ENCODE measurements at places on chromosomes 4 and X. TPM values are rescaled to one million over a fixed set of nuclear protein-coding genes. Genes with fewer than 3 reads are reported as not detected.
A peak's percentile ranks its signal among the peaks of the same experiment; 100 is the strongest.

Gene IL1RAPL2
- not detected for total RNA-seq

GRCh38 chr4:5940470-5941203 is 47.8 kb upstream of the CRMP1 start:
- DNase-seq: peak; percentile 13
- peaks cover 10% of the 10 kb centered on the region for H3K27me3 ChIP-seq
- no peaks in the 10 kb centered on the region for H3K36me3 ChIP-seq
- no peak overlapping the region for H3K4me3 ChIP-seq

DNA sequence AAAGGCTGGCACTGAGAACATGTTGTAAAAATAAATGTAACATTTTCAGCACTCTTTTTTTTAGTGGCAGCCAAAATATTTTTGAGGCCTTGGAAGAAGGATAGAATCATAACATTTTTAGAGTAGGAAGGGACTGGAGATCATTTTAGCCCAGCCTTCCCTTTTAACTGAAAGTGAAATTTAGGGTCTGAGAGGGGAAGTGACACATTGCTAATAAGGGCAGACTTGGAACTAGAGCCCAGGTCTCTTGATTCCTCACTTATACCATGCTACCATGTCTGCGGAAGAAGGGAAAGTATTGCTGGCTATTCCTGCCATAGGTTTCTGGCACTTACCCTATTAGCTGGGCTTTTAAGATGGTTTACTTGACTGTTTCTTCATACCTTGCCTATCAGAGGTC is 4.8 kb downstream of the WDR44 start:
- H3K4me3 ChIP-seq: no peak overlapping the region
- H3K27ac ChIP-seq: no peak overlapping the region
- no peaks in the 10 kb centered on the region for H3K36me3 ChIP-seq
- DNase-seq: no peak
- no peaks in the 10 kb centered on the region for H3K27me3 ChIP-seq

Gene S100P
- 4.1 TPM for total RNA-seq

GRCh38 chr4:127660284-127660885 is 27.6 kb downstream of the INTU start:
- no peaks in the 10 kb centered on the region for H3K36me3 ChIP-seq
- no peaks in the 10 kb centered on the region for H3K4me1 ChIP-seq
- H3K4me3 ChIP-seq: no peak overlapping the region

- DNase-seq: no peak
- no peaks in the 10 kb centered on the region for H3K27me3 ChIP-seq
- H3K4me1 ChIP-seq: peaks cover 30% of the 10 kb centered on the region
- H3K36me3 ChIP-seq: no peaks in the 10 kb centered on the region
- H3K27ac ChIP-seq: no peak overlapping the region
Measured at GRCh38 chrX:2698604-2699003, 7.5 kb downstream of the CD99 start.

Gene SPANXN3
- total RNA-seq: not detected

Gene LAS1L
- 47.7 TPM for total RNA-seq

- no peak for DNase-seq
- H3K36me3 ChIP-seq: no peaks in the 10 kb centered on the region
- peaks cover 6% of the 10 kb centered on the region for H3K4me1 ChIP-seq
Measured at GRCh38 chrX:129697204-129697829, 41.5 kb upstream of the XPNPEP2 start.

GRCh38 chr4:143514497-143514896 is 995 bp downstream of the SMARCA5 start:
- peaks cover 18% of the 10 kb centered on the region for H3K36me3 ChIP-seq
- no peak for DNase-seq
- H3K27me3 ChIP-seq: no peaks in the 10 kb centered on the region
- H3K4me1 ChIP-seq: peaks cover 16% of the 10 kb centered on the region
- peak overlapping the region; percentile 95 for H3K27ac ChIP-seq

Gene BCORL1
- total RNA-seq: 30.8 TPM

Gene DMP1
- total RNA-seq: not detected

DNA sequence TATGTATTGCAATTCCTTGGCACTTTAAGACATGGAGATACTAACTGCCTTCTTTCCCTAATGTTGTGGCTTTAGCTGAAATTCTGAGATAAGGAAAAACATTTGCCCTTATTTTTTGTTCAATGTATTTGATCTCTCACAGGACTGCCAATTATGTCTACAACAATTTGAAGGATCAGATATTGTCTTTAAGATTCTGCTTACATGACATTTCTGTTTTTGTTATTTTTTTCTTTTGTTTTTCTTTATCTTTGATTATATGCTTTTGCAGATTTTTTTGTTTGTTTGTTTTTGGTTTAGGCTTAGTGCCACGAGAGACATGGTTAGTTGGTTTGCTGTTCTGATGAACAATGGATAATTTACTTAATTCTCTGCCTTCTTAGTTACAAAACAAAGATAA is 303.3 kb downstream of the TECRL start:
- no peaks in the 10 kb centered on the region for H3K27me3 ChIP-seq
- no peak overlapping the region for H3K27ac ChIP-seq
- no peaks in the 10 kb centered on the region for H3K4me1 ChIP-seq
- no peak overlapping the region for H3K4me3 ChIP-seq
- no peaks in the 10 kb centered on the region for H3K36me3 ChIP-seq
- DNase-seq: no peak

Gene ATP8A1
- 1.9 TPM for total RNA-seq

DNA sequence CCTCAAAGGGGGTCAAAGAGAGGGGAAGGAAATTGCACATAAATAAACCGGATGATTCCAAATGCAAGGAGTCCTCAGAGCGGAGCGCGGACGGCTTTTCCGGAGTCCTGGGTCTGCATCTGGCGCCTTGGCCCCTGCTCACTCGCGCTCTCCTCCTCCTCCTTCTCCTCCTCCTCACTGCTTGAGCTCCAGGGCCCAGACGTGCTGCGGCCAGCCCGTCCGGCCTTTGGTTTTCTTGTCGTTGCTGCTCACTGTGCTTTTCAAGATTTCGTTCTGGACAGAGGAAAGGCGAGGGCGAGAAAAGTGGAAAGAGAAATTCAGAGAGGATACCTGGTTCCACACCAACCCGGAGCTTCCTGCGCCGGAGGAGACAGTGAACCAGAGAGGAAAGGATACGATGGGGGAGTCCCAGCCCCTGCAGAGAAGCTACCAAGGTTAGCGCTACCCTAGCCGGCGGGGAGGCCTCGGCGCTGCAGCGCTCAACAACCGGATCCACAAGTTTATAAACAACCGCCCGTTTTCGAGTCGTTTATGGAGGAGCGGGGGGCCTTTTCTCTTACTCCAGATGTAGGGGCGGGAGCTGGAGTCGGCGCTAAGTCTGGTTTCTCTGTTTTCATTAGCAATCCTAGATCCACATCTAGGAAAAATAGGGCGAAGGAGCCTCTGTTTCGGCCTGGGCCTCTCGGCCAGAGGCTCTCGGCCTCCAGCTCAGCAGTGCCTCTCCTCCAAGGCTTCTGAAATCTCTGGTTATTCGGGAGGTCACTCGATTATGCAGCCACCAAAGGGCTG is 2.7 kb downstream of the HAND2 start:
- H3K4me3 ChIP-seq: no peak overlapping the region
- no peak overlapping the region for H3K27ac ChIP-seq
- no peaks in the 10 kb centered on the region for H3K36me3 ChIP-seq
- H3K4me1 ChIP-seq: no peaks in the 10 kb centered on the region
- no peak for DNase-seq

- no peaks in the 10 kb centered on the region for H3K27me3 ChIP-seq
- H3K27ac ChIP-seq: no peak overlapping the region
Measured at GRCh38 chr4:124686279-124686678, 26.3 kb downstream of the ANKRD50 start.

GRCh38 chr4:147236806-147237205 is 244.1 kb upstream of the EDNRA start:
- DNase-seq: no peak
- no peak overlapping the region for H3K4me3 ChIP-seq
- H3K27ac ChIP-seq: no peak overlapping the region
- H3K4me1 ChIP-seq: no peaks in the 10 kb centered on the region

Gene FGF5
- total RNA-seq: not detected

GRCh38 chr4:113935190-113935589 is 44.3 kb downstream of the ARSJ start:
- no peak overlapping the region for H3K4me3 ChIP-seq
- no peaks in the 10 kb centered on the region for H3K36me3 ChIP-seq

Gene SLC2A9
- 2.2 TPM for total RNA-seq

GRCh38 chr4:45004847-45005565 is 278.6 kb upstream of the GNPDA2 start:
- no peak overlapping the region for H3K27ac ChIP-seq
- no peak for DNase-seq
- H3K27me3 ChIP-seq: no peaks in the 10 kb centered on the region
- no peaks in the 10 kb centered on the region for H3K36me3 ChIP-seq

DNA sequence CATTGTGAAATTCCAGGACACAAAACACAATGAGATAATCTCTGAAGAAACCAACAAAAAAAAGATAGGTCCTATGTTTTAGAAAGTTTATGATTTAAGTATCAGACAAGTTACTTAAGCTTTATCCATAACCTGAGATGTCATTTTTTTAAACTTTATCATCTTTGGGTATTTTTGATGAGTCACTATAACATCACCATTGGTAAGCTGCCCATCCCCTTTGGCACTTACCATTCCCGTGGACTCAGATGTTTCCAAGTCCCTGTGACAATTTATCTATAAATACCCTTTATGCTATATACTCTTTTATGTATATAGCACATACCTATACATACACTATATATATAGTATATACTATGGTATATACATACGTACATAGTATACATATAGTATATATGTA is 198.9 kb upstream of the GEMIN8 start:
- no peaks in the 10 kb centered on the region for H3K27me3 ChIP-seq
- H3K4me1 ChIP-seq: no peaks in the 10 kb centered on the region
- no peak overlapping the region for H3K4me3 ChIP-seq
- no peaks in the 10 kb centered on the region for H3K36me3 ChIP-seq
- no peak for DNase-seq

GRCh38 chrX:15956681-15957080 is 102.1 kb upstream of the AP1S2 start:
- H3K36me3 ChIP-seq: no peaks in the 10 kb centered on the region
- no peak overlapping the region for H3K27ac ChIP-seq
- no peaks in the 10 kb centered on the region for H3K4me1 ChIP-seq
- no peak for DNase-seq

GRCh38 chr4:67879486-67879885 is 4.3 kb downstream of the TMPRSS11D start:
- H3K27ac ChIP-seq: no peak overlapping the region
- H3K36me3 ChIP-seq: no peaks in the 10 kb centered on the region
- H3K4me1 ChIP-seq: no peaks in the 10 kb centered on the region
- H3K27me3 ChIP-seq: no peaks in the 10 kb centered on the region
- H3K4me3 ChIP-seq: no peak overlapping the region

- H3K4me3 ChIP-seq: no peak overlapping the region
- no peak overlapping the region for H3K27ac ChIP-seq
- H3K36me3 ChIP-seq: no peaks in the 10 kb centered on the region
- H3K4me1 ChIP-seq: no peaks in the 10 kb centered on the region
- DNase-seq: no peak
Measured at GRCh38 chr4:41751449-41752061, 3.0 kb upstream of the PHOX2B start.

Gene BRS3
- total RNA-seq: not detected

- no peaks in the 10 kb centered on the region for H3K4me1 ChIP-seq
- H3K27me3 ChIP-seq: no peaks in the 10 kb centered on the region
- no peak overlapping the region for H3K4me3 ChIP-seq
- no peak overlapping the region for H3K27ac ChIP-seq
Measured at GRCh38 chr4:25081866-25082471, 51.2 kb upstream of the LGI2 start.

DNA sequence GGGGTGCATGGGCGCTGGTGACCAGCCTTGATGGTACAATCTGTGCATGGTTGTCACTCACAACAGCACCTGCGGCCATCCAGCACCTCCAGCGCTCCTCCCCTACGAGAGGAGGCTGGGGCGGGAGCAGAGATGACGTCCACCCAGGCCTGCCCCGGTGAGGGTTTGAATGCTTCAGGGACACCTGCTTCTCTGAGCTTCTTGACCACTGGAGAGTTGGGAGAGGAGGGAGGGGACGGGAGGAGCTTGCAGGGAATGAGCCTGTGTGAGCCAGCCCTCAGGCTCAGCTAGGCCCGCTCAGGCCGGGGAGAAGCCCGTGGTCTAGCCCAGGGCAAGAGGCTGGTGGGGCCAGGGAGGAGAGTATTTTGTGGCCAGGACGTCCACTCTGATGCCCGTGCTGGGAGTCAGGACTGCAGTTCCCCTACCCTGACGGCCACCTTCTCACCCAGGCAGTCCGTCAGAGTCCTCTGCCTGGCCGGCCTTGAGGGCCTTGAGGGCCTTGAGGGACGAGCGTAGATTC is 59.2 kb downstream of the CPZ start:
- no peak overlapping the region for H3K27ac ChIP-seq
- H3K36me3 ChIP-seq: no peaks in the 10 kb centered on the region
- no peak for DNase-seq
- no peaks in the 10 kb centered on the region for H3K4me1 ChIP-seq

GRCh38 chr4:89834486-89835209 is 2.3 kb downstream of the SNCA start:
- H3K27ac ChIP-seq: no peak overlapping the region
- H3K4me1 ChIP-seq: peaks cover 14% of the 10 kb centered on the region
- no peak for DNase-seq

DNA sequence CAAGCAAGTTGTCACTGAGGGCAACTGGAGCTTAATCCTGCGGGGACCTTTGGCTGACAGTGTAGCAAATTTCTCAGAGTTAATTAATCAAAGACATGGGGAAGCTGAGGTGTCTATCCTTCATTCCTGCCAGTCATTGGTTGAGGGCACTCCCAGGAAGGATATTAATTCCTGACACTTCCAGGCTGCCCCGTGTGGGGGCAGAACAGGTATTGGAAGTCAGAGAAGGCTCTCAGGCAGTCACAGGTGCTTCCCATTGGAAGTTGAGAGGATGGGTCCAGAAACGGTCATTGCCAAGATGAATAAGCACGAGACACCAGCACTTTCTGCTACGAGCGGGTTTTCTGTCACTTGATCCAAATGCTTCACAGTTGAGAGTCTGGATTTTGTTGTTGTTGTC is 29.1 kb upstream of the CD38 start:
- H3K4me3 ChIP-seq: no peak overlapping the region
- H3K4me1 ChIP-seq: no peaks in the 10 kb centered on the region
- H3K27me3 ChIP-seq: no peaks in the 10 kb centered on the region
- no peaks in the 10 kb centered on the region for H3K36me3 ChIP-seq
- no peak overlapping the region for H3K27ac ChIP-seq
- no peak for DNase-seq

Gene COL4A6
- 2.4 TPM for total RNA-seq

DNA sequence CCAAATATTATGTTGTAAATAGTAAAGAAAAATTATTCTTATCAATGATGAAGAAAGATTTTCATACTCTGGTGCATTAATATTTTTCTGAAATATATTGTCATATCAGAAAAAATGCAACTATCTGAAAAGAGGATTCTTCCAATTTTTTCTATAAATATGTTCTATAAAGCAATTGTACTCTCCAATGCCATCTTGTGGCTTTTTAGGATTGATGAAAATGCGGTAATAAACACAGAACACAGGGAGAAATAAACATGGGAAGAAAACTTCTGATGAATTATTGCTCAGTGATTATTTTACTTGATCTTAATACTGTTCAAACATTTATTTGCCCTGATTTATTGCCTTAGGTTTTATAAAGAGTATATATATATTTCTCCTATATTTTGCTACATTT is 215.4 kb downstream of the IL1RAPL1 start:
- H3K36me3 ChIP-seq: no peaks in the 10 kb centered on the region
- H3K4me1 ChIP-seq: no peaks in the 10 kb centered on the region
- H3K4me3 ChIP-seq: no peak overlapping the region
- H3K27me3 ChIP-seq: no peaks in the 10 kb centered on the region
- no peak for DNase-seq

- H3K27me3 ChIP-seq: no peaks in the 10 kb centered on the region
- no peaks in the 10 kb centered on the region for H3K4me1 ChIP-seq
- H3K27ac ChIP-seq: no peak overlapping the region
- H3K36me3 ChIP-seq: no peaks in the 10 kb centered on the region
Measured at GRCh38 chr4:1099684-1100335, 13.6 kb downstream of the RNF212 start.

All from HCT116 (cell line).